HT1080 (cell line): ENCODE measurements at places on chromosomes 1 and 21. TPM values are rescaled to one million over a fixed set of nuclear protein-coding genes. Genes with fewer than 3 reads are reported as not detected.
A peak's percentile ranks its signal among the peaks of the same experiment; 100 is the strongest.

- no peak for DNase-seq
These were observed 274.8 kb upstream of the C1orf105 start for GRCh38 chr1:172145656-172146055.

DNA sequence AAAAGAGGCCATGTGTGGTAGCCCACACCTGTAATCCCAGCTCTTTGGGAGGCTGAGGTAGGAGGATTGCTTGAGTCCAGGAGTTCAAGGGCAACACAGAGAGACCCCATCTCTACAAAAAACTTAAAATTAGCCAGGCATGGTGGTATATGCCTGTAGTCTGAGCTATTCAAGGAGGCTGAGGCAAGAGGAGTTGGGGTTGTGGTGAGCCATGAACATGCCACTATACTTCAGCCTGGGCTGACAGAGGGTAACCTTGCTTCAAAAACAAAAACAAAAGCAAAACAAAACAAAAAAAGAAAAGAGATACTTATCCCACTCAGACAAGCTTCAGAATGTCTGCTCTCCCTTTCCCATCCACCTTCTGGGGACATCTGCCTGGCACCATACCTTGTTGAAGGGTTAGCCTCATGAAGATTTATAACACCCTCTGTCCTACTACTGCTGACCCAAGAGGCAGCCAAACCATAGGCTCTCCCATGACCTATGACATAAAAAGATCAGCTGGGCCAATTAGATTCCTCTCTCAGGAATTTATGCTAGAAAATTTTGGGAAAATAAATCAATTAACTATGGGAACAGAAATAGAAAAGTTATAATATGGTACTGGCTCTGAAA is 13.2 kb downstream of the TMCO1 start:
- no peak for DNase-seq

DNA sequence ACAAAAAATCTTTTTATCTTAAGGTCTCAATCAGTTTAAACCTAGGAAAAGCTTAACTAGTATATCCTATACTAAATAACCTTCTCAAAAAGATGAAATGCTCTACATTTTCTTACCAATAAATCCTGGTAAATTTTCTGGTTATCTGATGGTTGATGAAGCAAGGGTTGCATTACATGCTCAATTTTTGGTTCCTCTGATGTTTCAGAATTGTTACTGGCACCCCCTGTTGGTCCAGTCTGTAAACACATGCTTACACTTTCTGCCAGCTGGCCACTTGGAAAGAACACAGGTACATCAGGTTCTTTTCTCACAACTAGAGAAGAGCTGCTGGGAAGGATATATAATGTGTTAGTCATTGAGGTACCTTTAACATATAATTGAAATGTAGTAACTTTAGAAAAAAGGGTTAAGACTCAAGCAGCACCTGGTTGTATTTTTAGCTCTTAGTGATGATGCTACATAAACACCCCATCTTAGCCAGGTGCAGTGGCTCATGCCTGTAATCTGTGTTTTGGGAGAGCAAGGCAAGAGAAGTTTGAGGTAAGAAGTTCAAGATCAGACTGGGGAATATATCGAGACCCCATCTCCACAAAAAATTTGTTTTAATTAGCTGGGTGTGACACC is 30.9 kb upstream of the TAL1 start:
- DNase-seq = peak; percentile 45

IKBKE gene
- total RNA-seq = 13.8 and 14.3 TPM in 2 replicates

REN gene
- not detected in 2 replicates for total RNA-seq

DNA sequence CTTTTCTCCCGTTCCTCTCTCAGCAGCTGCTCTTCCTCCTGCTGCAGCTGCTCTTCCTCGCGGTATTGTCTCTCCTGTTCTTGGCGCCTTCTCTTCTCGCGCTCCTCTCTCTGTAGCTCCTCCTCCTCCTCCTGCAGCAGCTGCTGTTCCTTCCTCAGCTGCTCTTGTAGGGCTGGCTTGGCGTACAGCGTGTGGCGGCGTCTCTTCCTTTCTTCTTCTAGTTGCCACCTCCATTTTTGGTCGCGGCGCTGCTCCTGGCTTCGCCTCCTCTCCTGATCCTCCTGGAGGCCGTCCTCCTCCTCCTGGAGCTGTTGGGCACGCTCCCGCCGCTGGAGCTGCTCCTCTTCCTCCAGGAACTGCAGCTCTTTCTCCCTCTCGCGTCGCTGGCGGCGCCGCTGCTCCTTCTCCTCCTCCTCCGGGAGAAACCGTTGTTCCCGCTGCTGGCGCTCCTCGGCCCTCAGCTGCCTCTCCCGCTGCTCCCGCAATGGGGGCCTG is 4.8 kb downstream of the TCHH start:
- peak; percentile 69 for DNase-seq

DNA sequence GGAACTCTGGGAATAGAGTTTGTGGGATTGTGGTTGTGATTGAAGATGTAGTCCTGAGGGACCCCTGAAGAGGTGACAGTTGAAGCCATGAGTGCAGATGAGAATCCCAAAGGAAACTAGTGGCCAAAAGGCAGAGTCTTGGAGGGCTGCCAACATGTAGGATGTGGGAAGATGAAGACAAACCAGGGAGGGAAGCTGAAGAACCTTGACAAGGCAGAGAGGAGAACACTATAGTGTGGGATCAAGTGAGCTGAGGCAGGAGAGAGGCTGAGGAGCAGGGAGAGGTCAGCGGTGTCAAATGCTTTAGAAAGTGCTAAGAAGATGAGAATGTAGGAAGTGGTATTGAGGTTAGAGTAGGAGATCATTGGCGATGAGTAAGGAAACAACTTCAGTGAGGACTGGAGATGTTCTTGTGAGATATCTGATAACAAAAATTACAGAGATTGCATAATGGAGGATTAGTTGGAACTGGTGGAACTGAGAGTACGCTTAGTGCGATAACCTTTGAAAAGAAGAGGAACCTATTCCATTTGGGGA is 88.5 kb upstream of the VCAM1 start:
- DNase-seq = peak; percentile 99

GRCh38 chr1:86146566-86146965 is 10.0 kb downstream of the COL24A1 start:
- no peak for DNase-seq

DNA sequence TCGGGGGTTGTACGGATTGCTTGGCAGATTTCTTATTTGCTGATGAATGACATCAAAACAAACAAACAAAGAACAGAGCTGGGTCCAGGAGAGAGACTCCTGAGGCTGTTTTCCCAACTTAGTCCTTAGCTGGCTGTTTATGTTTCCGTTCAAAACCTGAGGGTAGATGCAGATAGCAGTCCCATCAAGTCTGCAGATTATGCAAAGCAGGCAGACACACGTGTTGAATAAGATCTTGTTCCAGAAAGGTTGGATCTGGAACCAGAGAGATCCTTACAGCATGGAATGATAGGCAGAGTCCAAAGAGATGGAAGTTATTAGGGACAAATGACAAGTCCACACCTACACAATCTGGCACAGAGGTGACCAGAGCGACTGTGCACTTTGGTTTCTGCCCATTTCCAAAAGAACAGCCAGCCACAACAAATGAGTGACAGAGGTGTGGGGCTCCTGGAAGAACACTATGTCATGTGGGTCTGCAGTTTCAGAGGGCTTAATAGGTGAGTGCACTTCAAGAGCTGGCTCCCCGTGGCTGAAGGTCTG is 65.5 kb downstream of the MAN1C1 start:
- DNase-seq = no peak

GRCh38 chr1:222852326-222852725 is 37.5 kb downstream of the DISP1 start:
- peak; percentile 29 for DNase-seq

- DNase-seq = peak; percentile 23
These were observed 46.9 kb upstream of the TMEM51 start for GRCh38 chr1:15106608-15107007.

DNA sequence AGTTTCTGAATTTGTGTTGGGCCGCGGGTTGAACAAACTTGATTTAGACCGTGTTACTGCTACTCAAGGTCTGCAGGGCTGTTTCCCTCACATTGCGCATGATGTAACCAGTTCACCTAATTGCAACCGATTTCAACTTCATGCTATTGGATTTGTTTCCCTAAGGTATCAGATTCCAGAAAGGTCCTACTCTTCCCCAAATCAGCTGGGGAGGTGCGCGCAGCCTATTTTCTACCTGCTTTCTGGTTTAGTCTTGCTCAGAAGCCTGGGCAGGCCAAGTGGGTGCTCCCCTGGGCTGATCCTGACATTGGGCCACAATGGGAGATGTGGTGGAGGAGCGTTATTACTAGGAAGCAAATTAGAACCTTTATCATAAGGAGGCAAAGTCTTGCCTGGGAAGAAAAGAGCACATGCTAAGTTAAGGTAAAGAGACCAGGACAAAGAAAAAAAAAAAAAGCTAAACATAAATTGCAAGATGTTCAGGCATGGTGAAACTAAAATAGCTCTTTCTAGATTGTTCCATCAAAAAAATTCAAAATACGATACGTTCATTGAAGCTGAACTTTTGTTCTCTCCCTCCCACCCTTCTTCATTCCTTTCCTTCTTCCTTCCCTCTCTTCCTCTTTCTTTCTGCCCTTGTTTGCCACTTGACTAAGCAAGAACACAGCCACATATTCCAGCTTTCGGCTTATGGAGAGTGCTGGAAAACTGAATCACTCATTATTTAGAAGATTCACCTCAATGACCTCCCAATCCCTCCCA is 28.8 kb upstream of the TARBP1 start:
- DNase-seq = no peak

PIGR gene
- total RNA-seq = 0.13 TPM in 1 of 2 replicates, not detected in the other

GRCh38 chr1:154883919-154884868 is 14.1 kb upstream of the KCNN3 start:
- DNase-seq = no peak

DNA sequence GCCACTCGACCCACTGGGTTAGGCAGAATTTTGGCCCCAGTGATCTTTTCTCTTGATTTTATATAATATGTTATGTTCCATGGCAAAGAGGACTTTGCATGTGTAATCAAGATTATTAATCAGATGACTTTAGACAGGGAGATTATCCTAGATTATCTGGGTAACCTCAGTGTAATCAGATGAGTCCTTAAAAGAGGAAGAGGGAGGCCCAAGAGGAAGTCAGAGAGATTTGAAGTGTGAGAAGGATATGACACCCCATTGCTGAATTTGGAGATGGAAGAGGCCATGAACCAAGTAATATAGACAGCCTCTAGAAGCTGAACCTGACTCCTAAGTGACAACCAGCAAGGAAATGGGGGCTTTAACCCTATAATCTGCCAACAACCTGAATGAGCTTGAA is 117.1 kb upstream of the CSF3R start:
- DNase-seq = no peak

GRCh38 chr1:41341772-41342562 is 19.3 kb upstream of the FOXO6 start:
- DNase-seq = no peak

GRCh38 chr21:44521301-44521927 is 18.6 kb downstream of the KRTAP10-1 start:
- no peak for DNase-seq

GRCh38 chr21:41566500-41567014 is 58.6 kb upstream of the TMPRSS2 start:
- no peak for DNase-seq

- DNase-seq = peak; percentile 74
These were observed 2.6 kb downstream of the MTF2 start for GRCh38 chr1:93081716-93082115.

DNA sequence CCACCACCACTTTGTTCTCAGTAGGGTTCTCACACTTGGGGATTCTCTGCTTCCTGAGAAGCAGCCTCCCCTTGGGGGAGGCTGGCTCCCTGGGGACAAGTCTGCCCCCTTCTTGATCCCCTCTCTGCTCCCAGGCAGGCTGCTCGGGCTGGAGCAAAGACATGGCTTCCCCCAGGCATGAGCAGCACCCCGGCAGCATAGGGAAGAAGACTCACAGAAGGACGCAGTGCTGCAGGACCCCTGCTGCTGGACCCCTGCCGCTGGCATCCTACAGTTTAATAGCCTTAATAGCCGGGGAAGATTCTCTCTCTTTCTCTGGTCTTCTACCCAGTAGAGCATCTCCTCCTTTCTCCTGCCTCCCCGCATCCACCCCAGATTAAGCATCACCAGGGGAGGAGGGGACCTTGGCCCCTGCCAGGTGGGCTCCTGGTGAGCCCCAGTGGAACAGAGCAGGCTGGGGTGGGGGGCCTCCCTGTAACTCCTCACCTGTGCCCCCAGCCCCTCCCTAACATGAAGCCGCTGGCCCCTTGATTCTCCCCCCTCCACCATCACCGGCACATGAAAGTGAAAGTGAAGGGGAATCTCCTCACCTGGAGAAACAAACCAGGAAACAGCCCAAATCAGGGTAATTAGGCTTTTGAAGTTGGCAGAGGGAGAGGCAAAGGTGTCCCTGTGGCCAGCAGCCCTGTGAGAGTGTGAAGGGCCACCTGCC is 2.5 kb downstream of the WNT3A start:
- DNase-seq = no peak

DNA sequence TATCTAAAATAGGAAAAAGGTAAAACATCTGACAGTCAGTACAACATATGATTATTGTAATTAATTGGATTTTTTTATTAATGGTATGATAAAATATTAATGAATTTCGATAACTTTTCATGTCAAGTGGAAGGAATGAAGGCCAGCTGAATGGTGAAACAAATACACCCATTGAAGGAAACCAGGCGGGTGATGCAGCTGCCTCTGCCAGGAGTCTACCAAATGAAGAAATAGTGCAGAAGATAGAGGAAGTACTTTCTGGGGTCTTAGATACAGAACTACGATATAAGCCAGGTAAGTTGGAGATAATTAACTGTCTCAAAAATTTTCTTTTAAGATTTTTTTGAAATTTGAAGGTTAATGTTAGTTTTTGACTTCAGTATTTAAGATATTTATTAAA is 3.2 kb downstream of the SON start:
- DNase-seq = no peak

TENT5C gene
- 0.77 and 1.7 TPM in 2 replicates for total RNA-seq

DNA sequence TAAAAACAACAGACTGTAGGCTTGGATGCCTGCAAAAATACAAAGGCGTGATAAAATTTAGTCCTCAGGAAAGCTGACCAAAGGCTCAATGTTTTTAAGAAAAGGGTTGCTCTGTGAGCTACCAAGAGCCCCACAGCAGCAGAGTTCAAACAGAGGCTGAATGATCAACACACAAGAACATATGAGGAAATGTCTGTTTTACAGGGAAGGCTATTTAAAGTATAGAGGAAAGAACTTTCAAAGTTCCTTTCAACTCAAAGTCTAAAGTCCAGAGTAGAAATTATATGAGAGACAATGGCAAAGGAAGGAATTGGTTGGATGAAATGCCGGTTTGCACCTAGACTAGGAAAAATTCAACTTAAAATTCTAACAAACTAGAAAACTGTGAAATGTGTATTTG is 8.6 kb downstream of the CLSTN1 start:
- no peak for DNase-seq

- DNase-seq = no peak
These were observed 671.9 kb upstream of the USP24 start for GRCh38 chr1:55886856-55887712.

DNA sequence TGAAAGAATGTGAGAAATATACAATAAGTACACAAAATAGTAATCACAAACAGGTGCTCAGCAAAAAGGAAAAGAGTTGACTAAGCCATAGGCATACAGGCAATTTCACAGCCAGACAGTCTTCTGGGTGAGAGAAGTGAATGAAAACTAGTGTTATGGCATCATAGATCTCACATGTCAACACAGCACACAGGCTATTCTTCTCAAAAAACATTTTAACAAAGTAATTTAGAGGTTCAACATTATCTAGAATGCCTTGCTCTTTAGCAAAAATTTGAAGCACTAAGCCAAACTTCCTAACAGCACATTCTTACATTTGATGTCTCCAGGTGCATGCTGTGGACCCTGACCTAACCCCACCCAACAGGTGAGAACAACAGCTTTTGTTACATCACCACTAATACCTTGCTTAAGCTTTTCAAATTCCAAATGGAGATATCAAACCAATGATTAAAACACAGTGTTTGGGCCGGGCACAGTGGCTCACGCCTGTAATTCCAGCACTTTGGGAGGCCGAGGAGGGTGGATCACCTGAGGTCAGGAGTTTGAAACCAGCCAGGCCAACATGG is 30.5 kb downstream of the OTUD7B start:
- DNase-seq = no peak
